ENCODE measurements at places on chromosomes 12 and 14.

DNA sequence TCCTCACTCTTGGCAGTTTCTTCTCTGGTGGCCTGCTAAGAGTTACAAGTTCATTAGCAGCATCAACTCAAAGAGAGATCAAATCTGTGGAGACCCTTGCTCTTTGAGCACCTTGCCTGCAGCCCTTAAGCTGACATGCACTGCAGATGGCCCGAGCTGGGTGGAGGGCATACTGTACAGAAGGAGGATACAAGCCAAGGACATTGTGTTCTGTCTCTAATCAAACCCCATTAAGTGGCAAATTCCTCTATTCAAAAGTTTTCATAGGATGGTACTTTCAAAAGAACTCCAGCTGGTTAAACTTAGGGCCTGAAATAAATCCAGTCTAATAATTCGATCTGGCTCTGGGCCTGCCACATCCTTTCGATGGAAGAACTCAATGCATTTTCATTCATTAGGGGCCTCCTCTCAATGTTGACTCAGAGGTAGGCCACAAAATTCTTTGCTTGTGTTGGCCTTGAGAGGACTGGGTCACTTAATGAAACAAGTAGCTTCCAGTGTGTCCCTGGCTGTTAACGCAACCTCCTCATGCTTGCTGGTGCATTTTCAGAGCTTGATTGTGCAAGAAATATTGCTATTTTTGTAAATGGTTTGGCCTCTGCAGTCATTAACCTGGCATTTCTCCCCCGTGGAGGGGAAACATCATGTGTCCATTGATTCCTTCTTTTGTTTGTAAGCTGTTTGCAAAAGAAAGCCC, 318.2 kb downstream of the NUAK1 start:
- DNase-seq, result no peak

DNA sequence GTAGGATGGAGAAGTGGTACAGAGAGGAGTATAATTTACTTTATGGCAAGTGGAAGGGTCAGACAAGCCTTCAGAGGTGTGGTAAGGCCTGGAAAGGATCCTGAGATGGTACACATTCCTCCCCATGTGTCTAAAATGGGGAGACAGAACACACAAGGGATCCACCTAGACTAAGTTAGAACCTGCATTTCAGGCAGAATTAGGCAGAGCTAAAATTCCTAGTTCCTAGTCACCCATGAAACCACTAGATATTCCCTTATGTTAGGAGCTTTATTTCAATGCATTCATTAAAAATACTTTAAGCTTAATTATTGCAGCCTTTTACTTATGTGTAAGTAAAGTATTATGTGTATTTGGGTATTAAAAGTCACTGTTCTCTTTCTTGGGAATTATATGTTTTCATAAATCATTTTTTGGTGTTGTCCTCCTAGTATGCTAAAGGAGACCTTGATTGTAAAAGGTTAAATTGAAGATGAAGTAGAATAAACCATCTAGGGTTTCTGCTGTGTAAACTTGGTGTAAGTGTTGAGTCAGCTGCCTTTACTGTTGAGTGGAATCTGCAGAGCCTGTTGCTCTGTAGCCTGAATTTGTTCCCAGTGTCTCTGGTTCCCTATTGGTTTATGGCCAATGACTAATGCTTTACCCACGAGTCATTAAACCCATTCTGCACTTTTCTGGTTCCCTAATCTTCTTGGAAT, 423.2 kb downstream of the ATP23 start:
- DNase-seq, result no peak

GRCh38 chr12:116687888-116688287, 50.0 kb downstream of the SPRING1 start:
- no peak for DNase-seq

DNA sequence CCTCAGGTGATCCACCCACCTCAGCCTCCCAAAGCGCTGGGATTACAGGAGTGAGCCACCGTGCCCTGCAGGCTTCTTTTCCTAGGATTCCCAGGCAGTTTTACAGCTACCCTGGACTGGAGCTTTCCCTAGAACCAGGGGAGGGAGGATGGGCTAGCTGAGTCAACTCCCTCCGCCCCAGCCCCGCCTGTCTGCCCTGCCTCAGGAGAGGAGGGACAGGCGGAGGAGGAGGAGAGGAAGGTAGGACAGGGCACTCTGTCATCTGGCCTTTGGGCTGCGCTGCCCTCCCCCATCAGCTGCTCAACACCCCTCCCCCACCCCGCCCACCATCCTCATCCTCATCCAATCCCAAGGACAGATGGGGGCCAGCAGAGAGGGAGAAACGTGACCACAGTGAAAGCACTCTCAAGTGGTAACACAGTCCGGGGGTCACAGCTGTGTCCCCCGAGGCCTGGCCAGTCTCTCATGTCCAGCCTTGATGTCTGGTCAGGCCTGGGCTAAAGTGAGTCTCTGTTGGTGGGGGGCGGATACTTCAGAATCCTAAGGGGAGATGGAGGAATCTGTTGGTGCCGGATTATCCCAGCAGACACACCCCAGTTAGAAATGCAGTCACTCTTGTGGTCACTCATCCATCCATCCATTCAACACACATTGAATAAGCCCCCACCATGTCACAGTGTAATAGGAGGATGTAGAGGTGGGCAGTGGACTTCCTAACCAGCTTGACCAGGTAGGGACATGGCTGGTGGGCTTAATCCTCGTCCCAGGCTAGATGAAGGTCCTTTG, 12.3 kb downstream of the FIGNL2 start:
- no peak for DNase-seq

DNA sequence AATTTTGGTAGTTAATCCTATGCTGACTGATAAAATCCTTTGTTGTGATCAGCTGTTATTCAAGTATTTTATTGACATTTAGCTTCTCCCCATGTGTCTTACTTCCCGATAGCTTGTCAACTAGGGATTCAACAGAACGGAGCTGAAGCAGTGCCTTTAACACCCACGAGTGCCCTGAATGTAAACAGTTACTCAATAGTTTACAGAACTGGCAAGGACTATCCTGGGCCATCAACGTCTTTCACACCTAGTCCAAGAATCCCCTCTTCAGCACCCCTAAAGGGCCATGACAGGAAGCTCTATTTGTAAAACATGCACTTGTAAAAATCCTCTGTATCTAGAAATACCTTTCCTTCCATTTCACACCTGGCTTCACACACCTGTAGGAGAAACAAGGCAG, 45.3 kb downstream of the SETD3 start:
- DNase-seq, result no peak

GRCh38 chr14:22291406-22291805, 297.6 kb downstream of the DAD1 start:
- no peak for DNase-seq

GRCh38 chr12:23707270-23707669, 242.2 kb downstream of the SOX5 start:
- DNase-seq, result no peak

DNA sequence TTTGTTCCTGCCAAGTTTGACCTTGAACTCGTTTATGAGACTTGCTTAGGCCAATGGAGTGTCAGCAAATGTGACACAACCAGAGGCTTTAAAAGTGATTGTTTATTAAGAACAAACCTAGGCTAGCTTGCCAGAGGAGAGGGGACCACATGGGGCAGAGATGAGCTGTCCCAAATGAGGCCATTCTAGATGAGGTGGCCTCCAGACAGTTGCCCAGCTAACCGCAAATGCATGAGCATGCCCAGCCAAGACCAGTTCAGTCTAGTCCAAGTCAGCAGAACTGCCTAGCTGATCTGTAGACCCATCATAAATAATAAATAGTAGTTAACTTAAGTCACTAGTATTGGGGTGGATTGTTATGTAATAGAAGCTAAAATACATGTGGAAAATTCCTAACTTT, 172.8 kb upstream of the DYRK2 start:
- no peak for DNase-seq

- DNase-seq, result no peak
Observed at GRCh38 chr12:102913453-102914226, 3.4 kb downstream of the PAH start.

DNA sequence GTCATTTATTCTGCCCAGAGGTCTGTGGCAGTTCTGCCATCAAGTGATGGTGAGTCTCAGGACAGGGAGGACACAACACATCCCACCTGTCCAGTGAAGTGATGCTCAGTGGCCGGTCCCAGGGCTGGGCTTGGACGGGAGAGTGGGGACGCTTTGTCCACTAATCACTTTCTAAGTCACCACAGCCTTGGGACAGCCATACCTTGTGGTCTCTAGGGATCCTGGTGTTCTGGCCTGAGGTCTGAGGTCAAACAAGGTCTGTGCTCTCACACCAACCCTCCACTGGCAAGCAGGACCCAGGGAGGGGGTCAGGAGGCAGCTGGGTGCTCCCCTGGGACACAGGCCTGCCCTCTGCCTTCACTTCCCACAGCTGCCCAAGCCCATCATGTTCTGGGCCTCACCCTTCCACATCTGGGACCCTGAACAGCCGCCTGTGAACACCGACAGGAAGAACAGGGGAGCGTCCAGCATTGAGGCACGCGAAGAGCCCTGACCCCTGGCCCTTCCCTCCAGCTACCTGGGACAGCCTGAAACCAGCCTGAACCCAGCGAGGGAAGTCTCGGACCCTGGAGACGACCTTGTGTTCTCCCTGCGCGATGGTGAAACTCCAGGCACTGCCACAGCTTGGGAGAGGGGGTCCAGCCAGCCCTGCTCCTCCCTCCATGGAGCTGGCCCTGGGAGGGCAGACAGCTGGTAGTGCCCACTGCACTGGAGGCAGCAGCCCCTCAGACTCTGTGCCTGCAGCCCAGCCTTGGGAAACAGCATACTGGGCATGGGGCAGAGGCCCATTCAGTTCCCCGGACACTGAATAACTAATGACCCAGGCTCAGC, 19.7 kb upstream of the GPR132 start:
- DNase-seq, result no peak

DNA sequence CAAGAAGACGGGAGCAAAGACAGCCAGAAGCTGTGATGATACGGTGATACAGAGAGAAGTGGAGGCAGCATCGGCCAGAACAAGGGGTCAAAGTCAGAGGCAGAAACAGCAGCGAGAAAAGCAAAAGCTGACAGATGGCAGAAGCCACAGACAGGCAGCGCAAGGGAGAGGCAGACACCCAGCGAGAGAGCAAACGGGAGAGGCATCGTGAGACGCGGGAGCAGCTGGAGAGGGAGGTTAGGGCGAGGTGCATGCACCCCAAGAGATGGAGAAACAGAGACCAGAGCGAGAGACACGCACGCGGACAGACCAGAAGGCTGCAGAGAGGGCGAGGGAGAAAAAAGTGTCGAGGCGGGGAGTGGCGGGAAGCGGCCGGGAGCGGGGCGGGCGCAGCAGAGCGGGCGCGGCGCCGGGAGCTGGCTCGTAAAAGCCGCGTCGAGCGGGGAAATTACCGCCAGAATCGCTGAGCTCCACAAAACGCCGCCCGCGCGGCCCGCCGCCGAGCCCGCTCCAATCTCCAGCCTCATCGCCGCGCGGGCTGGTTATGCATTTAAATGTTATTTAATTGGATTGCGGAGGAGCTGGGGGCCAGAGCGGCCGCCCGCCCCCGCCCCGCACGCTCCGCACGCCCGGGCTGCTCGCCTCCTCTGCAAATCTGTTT, 15.6 kb downstream of the SMUG1 start:
- no peak for DNase-seq

DNA sequence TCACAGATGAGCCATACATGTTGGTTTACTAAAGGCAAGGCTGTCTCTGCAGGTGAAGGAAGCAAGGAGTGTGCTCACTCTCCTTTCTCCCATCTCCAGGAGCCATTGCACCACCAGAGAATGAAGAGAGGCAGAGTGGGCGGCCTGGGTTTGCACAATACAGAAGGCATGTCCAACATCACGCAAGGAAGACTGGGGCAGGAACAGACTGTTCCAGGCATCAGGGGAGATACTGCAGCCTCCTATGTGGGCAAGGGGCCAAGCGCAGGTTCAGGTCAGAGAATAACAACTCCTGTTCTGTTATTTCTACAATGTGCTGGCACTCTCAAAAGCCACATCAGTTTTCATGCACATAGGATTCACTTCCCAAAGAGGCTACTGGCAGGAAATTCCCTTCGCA, 1.7 kb upstream of the TMEM229B start:
- DNase-seq, result no peak

GRCh38 chr12:21718944-21719650, 55.4 kb downstream of the KCNJ8 start:
- no peak for DNase-seq

DNA sequence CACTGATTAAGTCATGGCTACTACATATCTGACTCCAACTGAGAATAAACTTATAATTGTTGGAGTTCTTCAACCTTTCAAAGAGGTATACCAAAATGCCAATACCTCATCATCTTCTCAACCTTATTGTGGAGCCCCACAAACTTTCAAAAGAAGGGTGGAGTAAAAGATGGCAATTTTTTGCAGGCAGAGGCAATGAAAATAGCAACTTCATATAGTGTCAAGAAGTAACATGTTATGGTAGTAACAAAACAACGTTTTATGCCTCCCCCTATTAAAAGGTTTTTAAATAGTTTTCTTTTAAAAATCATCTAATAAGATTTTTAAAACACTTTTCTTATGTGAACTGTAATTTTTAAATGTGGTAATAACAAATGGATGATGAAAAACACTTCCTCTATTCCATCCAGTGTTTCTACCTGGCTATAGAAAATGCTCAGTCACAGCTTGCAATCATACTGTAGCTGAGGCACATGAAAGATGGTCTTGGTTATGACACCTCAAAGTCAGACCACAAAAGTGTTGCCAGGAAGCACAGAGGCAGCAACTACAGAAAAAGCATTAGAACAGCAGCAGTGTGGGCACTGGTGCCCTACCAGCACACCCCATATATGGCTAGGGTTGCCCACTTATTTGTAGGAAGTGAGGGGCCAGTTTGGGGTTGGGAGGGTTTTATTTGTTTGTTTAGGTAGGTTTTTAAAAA, 7.0 kb downstream of the PPP1R12A start:
- DNase-seq, result no peak

GRCh38 chr12:21941506-21942376, 515 bp upstream of the ABCC9 start:
- no peak for DNase-seq

- DNase-seq, result no peak
Observed at GRCh38 chr12:131454418-131455217, 256.3 kb upstream of the SFSWAP start.

DNA sequence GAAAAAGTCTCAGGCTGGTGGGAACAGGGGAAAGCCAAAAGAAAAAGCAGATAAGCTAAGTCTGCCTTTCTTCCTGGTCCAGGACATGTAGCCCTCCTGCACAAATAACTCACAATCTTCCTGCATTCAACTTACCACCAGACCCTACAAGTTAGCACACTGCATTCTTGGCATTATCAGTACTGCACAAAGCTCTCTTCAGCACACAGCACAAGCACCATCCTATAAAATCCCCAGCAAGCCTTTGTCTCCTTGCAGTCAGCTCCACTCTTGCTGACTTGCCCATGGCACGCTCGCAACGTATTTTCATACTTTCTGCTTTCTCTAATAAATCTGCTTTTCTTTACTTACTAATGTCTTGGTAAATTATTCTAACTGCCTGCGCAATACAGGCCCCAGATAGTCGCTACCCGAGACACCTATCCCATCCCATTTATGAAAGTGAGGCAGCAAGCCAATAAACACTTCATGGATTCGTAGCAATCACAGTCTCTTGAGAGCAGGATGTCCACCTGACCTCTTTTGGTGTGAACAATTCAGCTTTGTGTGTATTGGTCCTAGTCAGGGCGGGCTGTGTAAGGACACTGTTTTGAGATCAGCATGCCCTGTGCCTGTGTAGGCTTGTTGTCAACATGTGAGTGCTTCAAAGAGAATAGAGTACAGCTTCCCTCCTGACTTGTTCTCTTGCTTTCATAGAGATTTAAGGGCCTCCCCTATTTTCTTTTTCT, 49.0 kb downstream of the TMEM117 start:
- no peak for DNase-seq

- no peak for DNase-seq
Observed at GRCh38 chr12:42716491-42716891, 126.9 kb upstream of the PRICKLE1 start.

- no peak for DNase-seq
Observed at GRCh38 chr12:52796839-52797528, 1.1 kb upstream of the KRT3 start.

- no peak for DNase-seq
Observed at GRCh38 chr14:103385929-103386712, 906 bp downstream of the MARK3 start.
